ENCODE measurements at places on chromosomes 3 and 15. TPM values are rescaled to one million over a fixed set of nuclear protein-coding genes. Genes with fewer than 3 reads are reported as not detected.

DNA sequence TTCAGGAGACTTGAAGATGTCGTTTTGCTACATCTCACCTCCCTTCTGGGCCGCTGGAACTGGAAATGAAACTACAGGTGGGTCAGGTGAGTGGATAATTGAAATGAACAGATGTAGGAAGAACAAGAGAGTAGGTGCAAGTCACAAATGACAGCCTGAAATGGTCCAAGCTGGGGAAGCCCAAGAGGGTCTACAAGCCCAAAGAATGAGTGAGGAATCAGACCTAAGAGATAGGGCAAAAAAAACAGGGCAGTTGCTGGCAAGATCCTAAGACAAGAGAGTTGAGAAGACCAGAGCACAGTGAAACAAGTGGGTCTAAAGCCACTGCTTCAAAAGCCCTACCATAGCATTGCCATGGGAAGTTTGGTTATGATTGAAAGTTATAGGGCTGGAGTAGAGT lies 67.4 kb upstream of the SNRK start:
- DNase-seq, result no peak

TMEM89 gene
- not detected for total RNA-seq

DNA sequence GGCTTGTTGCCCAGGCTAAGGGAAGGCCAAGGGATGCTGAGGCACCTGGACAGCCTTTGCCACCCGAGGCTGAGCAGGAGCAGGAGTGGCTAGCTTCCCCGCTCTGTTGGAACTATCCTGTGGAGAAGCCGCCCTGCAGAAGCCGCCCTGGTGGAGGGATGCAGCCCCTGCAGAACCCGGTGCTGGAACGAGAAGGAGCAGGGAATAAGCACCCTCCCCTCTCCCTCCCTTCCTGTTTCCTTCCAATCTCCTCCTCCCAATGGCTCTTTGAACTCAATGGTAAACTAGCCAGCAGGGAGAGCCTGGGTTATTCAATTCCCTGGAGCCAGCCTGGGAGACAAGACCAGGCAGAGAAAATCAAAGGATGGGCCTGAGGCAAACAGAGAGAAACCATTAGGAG lies 11.8 kb upstream of the HRG start:
- DNase-seq, result no peak

CHAC1 gene
- 62.2 TPM for total RNA-seq

GRCh38 chr3:13713396-13713795 lies 164.5 kb downstream of the FBLN2 start:
- no peak for DNase-seq

ISG20 gene
- total RNA-seq, result 1.3 TPM

NTRK3 gene
- total RNA-seq, result not detected

- no peak for DNase-seq
Measured at GRCh38 chr3:169286992-169287391, 376.5 kb downstream of the MECOM start.

DNA sequence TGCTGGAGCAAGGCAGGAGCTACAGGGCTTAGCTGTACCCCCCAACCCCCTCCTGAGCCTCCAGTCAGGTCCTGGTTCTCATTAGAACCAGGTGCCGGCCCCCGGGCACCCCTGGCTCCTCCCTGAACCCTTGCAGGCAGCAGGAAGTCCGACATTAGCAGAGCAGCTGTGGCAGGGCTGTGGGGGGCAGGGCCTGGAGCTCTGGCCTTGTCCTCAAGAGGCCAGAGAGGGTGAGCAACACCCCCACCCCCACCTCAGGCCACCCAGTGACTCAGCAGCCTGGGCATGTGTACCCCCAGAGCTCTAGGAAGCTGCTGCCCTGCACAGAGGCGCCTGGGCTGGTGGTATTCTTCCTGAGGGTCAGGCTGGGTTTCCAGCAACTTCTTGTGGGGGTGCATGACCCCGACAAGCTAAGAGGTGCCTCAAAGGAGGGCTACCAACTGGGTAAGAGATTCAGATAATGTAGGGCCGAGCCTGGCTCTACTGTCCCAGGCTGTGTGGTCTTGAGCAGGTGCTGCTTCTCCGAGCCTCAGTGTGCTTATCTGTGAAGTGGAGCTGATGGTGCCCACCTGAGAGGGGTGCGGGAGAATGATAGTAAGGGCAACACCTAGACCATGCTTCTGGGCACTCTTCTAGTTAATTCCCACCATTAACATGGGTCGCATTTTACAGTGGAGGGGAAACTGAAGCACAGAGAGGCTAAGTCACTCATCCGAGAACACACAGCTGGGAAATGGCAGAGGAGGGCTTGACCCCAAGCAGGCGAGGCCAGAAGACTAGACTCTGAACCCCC lies 16.0 kb downstream of the H1-8 start:
- DNase-seq, result peak; percentile 88

DNA sequence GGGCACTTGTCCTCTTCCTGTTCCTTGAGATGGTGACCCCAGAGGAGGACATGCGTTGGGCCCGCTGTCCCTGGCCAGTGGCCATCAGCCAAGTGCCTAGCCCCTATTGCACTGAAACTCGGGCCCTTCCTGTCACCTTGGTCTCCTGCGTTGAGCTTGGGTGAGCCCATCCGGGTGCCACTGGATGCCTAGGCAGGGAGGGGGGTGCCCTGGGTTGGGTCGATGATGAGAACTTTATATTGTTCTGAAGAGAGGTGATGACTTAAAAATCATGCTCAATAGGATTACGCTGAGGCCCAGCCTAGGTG lies 221.8 kb downstream of the SNRPN start:
- no peak for DNase-seq

MB21D2 gene
- 21.6 TPM for total RNA-seq

CCR8 gene
- not detected for total RNA-seq

DNA sequence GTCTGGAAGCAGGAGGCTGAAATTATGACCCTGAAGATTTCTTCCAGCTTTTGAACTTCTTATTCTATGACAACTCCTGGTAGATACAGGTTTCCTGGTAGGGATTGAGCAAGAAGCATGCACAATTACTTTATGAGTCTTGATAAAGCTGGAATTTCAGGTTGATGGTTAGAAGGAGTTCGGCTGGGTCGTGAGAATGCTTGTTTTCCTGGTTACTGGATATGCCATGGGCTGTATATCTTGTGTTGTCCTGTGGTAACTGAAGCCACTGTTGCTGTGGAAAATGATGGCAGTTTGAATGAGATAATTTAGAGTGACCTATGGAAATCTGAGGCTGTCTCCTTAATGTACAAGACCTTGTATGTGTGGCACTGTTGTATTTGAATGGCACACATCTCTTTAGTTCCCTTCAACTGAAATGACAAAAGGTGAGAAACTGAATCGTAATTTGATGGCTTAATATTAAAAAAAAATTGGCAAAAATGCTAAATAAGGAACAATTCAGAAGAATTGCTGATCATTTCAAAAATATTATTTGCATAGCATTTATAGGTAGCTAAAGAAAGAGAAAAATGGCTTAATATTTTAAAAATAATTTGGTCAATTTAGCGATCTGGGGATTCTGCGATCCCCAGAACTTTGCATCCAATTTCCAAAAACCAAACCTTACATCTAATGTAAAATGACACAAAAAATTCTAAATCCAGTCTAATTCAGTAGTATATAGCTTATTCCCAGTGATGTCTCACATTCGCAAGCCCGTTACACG lies 1.1 kb upstream of the UBE2E1 start:
- no peak for DNase-seq

DNA sequence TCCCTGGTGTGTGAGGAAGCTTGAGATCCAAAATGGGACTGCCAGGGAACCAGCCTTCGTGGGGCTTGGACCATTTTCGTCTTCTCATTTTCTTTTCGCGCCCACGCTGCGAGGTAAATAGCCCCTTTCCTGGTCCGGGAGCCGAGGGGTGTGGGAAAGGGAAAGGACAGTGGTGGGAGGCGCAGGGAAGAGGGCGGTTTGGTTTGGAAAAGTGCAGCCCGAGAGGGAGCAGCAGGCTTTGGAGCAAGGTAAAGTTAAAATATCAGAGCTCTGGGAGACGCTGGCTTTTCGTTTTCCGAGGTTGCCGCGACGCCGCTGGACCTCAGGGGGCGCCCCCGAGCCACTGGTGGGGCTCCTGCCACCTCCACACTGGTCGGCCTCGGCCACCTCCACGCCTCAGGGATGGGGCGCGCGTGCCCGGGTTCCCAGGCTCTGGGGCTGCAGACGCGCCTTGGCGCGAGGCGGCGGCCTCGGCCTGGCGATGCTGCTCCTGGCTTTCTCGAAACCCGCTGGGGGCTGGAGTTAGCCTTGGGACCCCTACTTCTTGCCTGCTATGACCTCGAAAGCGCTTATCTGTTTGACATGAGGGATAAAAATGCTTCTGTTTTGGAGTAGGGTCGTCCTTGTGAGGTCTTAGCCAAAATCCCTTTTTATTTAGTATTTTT lies 3.2 kb downstream of the PTPRG start:
- peak; percentile 76 for DNase-seq

DNA sequence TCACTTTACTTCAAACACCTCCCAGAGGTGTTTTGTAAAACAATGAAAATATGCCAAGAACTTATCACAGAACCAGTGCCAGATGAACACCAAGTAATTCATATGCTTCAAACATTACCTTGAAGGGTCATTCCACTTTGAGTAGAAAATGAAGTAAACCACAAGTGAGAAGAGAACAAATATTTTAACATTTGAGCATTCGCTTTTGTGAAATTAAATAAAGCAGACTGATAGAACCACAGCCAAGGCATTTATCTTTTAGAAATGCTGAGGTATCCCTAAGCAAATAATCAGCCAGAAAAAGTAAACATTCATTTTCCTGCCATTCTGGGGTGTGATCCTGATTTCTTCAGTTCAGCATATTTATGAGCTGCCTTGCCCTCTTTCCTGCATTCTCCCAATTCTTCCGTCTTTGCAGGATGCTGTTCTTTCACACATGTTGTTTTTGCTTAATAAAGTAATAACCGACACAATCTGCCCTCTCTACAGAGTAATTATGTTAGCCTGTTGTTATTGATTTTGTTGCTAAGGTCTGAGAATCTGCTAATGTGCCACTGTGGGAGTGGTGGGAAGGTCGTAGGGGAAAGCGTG lies 235.6 kb upstream of the TGFBR2 start:
- peak; percentile 89 for DNase-seq

IL17RC gene
- total RNA-seq, result 42.8 TPM

DNA sequence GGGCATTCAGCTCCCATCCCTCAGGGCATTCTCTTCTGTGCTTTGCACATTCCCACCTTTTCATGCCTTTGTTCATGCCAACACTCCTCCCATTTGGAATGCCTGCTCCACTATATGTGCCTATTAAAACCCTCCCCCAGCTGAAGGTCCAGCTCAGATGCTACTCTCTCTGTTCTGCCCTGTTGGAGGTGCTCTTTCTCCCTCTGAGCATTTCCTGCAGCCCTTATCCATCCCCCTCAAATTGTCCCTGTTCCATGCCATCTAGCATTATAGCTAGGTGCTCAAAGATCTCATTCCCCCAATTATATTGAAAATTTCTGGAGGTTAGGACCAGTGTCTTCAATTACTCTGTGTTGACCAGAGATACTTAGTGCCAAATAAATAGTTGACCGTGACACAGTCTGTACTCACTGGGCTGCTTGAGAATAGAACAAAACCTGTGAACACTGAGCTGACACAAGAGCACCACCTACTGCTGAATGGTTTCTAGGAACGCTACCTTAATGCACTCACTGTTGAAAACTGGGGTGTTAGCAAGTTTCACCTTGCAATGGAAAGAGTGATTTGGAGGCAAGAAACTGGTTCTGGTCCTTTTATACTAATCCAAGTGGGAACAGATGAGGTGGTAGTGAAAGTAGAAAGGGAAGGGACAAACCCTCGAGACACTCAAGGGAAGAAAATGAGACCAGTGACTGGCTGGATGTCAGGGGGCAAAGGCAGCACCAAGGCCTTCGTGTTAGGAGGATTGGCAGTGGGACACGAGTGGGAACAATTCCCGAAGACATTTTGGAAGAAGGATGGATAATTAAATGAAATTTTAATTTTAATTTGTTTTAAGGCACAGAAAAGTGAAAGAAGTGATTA lies 289.8 kb upstream of the ROPN1 start:
- peak; percentile 42 for DNase-seq

GRCh38 chr15:58447271-58448010 lies 15.7 kb downstream of the LIPC start:
- DNase-seq, result peak; percentile 69

DNA sequence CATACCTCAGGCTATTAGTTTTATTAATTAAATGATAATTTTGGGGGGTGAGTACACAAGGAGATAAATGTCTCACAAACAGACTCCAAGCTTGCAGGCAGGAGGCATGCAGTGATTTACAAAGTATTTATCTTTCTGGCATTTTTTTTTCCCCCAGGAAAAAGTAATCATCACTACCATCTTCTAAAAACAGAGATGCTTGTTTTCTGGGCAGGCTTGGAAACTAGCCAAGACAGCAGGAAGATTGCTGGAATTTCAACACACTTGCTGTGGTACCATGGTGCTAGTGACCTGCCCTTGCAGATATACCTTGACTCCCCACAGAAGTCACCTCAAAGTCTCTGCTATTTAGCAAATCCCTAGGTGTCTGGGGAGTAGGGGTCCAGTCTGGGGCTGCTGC lies 732.8 kb upstream of the CFAP20DC start:
- DNase-seq, result peak; percentile 42

HES1 gene
- total RNA-seq, result 5.8 TPM

- DNase-seq, result peak; percentile 26
Measured at GRCh38 chr3:194367992-194368841, 1.3 kb downstream of the LRRC15 start.

DNA sequence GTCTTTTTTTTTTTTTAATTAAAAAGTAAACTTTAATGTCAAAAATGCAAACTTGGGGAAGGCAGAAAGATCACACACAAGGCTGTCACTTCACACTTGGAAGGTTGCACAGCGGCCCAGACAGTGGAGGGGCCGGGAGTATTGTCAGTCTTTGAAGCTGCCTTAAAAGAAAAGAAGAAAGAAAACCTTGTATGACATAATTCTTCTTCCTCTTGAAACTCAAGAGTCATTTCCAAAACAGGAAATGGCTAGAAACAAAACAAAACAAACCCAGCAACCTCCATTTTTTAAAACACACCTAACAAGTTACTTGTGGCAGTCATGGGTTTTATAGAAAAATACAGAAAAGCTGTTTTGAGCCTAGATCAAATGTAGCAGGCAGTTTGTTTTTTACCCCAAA lies 68.1 kb upstream of the MAGI1 start:
- DNase-seq, result peak; percentile 32

- DNase-seq, result no peak
Measured at GRCh38 chr3:187027531-187028278, 97.4 kb downstream of the ST6GAL1 start.

DNA sequence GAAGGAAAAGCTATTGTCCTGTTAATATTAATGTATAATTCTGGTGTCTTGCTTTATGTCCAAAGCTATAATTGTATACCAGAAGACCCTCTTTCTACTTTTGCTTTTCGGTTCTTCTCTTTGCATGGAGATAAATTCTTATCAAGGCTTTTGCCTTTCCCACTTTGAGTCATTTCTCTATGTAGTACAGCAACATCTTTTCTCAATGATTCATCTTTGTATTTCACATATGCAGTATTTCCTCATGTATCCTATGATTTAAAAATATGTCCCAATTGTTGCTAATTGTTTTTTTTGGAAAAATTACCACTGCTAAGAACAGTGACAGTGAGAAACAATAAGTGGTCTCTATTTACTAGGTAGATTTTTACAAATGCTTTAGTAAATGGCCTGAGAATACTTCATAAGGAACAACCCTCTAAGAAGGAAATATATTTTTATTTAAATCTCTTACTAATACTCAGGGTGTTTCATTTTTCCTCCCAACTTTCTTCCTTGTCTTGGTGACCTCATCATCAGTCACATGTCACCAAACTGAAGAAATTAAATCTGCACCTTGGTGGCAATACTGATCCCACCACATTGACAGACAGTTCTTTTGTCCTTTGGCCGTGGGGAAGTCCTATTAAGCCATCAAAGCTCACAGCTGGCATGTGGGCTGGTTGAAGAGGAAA lies 290.6 kb downstream of the SATB1 start:
- DNase-seq, result peak; percentile 16

LRRIQ4 gene
- total RNA-seq, result not detected
